ENCODE measurements at places on chromosomes 4 and X.

GRCh38 chr4:132238697-132239096, 910.4 kb upstream of the PCDH10 start:
- no peak overlapping the region for H3K4me3 ChIP-seq
- H3K36me3 ChIP-seq = no peaks in the 10 kb centered on the region
- DNase-seq = no peak
- H3K27ac ChIP-seq = no peak overlapping the region
- no peaks in the 10 kb centered on the region for H3K27me3 ChIP-seq

GRCh38 chrX:78513971-78514738, 145.0 kb downstream of the RTL3 start:
- peak overlapping the region; percentile 69 for H3K27ac ChIP-seq
- H3K4me3 ChIP-seq = no peak overlapping the region
- no peak for DNase-seq
- H3K4me1 ChIP-seq = peaks cover 15% of the 10 kb centered on the region
- H3K27me3 ChIP-seq = no peaks in the 10 kb centered on the region

DNA sequence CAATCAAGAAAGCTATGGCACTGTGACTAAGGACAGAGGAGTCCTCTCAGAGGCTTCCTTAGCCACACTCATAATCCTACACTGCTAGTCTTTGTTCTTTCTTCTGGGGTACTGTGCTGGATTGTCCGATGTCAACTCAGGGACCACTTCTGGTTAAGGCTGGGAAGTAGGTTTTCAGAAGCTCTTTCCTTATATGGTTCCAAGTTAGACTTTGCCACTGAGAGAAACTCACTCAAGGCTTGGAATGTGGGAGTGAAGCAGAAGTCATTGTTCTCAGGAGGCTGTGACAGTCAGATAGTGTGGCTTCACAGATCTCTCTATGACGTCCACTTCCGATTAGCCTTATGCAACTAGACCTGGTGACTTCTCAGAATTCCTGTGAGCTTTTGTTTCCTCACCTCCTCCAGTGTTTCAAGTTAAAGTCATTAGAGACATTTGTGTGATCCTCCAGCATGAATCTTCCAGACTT, 317.3 kb upstream of the F9 start:
- no peak overlapping the region for H3K4me3 ChIP-seq
- DNase-seq = no peak
- no peaks in the 10 kb centered on the region for H3K27me3 ChIP-seq

DNA sequence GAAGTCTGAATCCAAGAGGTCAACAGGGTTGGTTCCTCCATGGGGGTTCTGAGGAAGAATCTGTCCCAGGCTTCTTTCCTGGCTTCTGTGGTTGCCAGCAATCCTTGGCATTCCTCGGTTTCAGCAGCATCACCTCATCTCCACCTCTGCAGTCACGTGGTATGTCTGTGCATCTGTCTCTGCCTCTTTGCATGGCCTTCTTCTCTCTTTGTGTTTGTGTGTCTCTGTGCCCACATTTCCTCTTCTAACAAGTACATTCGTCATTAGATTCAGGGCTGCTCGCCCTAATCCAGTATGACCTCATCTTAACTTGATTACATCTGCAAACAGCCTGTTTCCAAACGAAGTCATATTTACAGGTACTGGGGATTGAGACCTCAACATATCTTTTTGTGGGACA, 114.0 kb downstream of the BCOR start:
- no peak overlapping the region for H3K4me3 ChIP-seq
- H3K27ac ChIP-seq = no peak overlapping the region
- no peak for DNase-seq
- no peaks in the 10 kb centered on the region for H3K36me3 ChIP-seq
- no peaks in the 10 kb centered on the region for H3K4me1 ChIP-seq

DNA sequence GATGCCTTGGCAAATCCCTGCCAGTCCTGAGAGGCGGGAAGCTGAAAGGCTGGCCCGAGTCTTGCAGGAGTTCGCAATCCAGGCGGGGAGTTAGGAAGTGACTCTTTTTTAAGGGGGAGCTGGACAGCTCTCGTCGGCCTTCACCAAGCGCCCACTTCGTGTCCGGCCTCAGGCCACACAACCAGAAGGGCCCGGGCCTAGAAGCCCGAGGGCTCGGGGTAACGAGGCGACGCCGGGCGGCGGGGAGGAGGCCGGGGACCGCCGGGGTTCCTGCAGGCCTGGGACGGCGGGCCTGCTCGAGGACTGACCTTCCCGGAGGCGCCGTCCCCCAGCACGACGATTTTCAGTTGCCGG, 395 bp downstream of the RAB28 start:
- peaks cover 18% of the 10 kb centered on the region for H3K36me3 ChIP-seq
- peaks cover 14% of the 10 kb centered on the region for H3K27me3 ChIP-seq
- peaks cover 25% of the 10 kb centered on the region for H3K4me1 ChIP-seq
- DNase-seq = no peak
- peak overlapping the region; percentile 85 for H3K4me3 ChIP-seq

- no peaks in the 10 kb centered on the region for H3K4me1 ChIP-seq
- peaks cover 7% of the 10 kb centered on the region for H3K27me3 ChIP-seq
- H3K27ac ChIP-seq = no peak overlapping the region
- H3K36me3 ChIP-seq = no peaks in the 10 kb centered on the region
- DNase-seq = no peak
- no peak overlapping the region for H3K4me3 ChIP-seq
Measured at GRCh38 chr4:174225349-174226049, 58.0 kb downstream of the FBXO8 start.

GRCh38 chr4:150789864-150790263, 207.9 kb downstream of the MAB21L2 start:
- H3K4me3 ChIP-seq = no peak overlapping the region
- H3K36me3 ChIP-seq = peaks cover 12% of the 10 kb centered on the region
- DNase-seq = no peak
- H3K4me1 ChIP-seq = peaks cover 1% of the 10 kb centered on the region
- no peak overlapping the region for H3K27ac ChIP-seq

- no peaks in the 10 kb centered on the region for H3K36me3 ChIP-seq
- no peak overlapping the region for H3K27ac ChIP-seq
- H3K27me3 ChIP-seq = no peaks in the 10 kb centered on the region
- H3K4me1 ChIP-seq = no peaks in the 10 kb centered on the region
- no peak for DNase-seq
Measured at GRCh38 chr4:155684892-155685541, 18.4 kb downstream of the GUCY1A1 start.

GRCh38 chr4:118754890-118755289, 69.7 kb downstream of the METTL14 start:
- H3K27me3 ChIP-seq = no peaks in the 10 kb centered on the region
- H3K36me3 ChIP-seq = peaks cover 31% of the 10 kb centered on the region
- H3K4me1 ChIP-seq = no peaks in the 10 kb centered on the region

- H3K4me1 ChIP-seq = peaks cover 64% of the 10 kb centered on the region
- H3K27me3 ChIP-seq = no peaks in the 10 kb centered on the region
- DNase-seq = peak; percentile 44
- peak overlapping the region; percentile 96 for H3K27ac ChIP-seq
- peaks cover 57% of the 10 kb centered on the region for H3K36me3 ChIP-seq
Measured at GRCh38 chr4:1249731-1250526, 999 bp upstream of the CTBP1 start.

DNA sequence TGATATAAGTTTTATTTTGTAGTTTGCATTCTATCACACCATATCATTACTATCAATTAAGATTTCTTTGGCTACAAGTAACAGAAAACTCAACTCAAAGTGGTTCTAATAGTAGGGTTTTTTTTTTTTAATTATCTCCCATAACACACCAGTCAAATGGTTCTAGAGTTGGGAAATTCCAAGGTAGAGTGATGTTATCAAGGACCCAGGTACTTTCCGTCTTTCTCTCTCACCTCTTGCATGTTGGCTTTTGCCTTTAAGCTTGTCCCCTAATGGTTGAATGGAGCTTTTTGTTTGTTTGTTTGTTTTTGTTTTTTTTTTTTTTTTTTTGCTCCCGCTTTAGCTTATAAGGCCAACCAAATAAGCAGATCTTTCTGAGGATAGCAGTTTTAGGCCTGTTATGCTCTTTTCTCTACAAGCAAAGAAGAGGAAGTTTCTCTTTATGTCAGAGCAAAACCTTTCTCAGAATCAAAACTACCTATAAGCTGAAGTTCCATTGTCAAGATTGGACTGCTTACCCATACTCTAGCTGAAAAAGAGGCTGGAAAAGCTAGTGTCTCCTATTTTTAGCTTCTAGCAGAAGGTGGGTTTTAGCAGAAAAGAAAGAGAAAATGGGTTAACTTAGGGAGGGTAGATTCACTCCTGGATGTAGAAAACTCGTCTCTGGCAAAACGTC, 177.5 kb downstream of the EDA start:
- no peaks in the 10 kb centered on the region for H3K4me1 ChIP-seq
- no peak for DNase-seq
- H3K27me3 ChIP-seq = no peaks in the 10 kb centered on the region
- H3K27ac ChIP-seq = no peak overlapping the region
- no peak overlapping the region for H3K4me3 ChIP-seq

DNA sequence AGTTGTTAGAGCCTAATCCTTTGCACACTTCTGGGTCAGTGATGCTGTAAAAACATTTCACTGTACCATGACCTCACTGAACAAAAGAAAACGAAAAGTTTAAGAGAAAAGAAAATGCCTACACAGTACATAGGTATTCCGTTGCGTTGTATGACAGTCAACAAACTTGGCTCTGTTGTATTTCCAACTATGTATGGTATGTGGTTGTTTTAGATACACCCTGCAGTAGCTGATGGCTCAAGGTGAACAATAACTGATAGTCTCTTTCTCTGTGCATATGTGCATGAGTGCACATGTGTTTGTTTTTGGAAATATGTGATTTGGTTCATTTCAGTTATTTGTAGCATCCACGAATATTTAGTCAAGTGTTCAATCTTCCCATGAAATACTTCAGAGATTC, 176.0 kb downstream of the BMPR1B start:
- no peak overlapping the region for H3K4me3 ChIP-seq
- no peak for DNase-seq
- H3K4me1 ChIP-seq = no peaks in the 10 kb centered on the region
- no peaks in the 10 kb centered on the region for H3K27me3 ChIP-seq

DNA sequence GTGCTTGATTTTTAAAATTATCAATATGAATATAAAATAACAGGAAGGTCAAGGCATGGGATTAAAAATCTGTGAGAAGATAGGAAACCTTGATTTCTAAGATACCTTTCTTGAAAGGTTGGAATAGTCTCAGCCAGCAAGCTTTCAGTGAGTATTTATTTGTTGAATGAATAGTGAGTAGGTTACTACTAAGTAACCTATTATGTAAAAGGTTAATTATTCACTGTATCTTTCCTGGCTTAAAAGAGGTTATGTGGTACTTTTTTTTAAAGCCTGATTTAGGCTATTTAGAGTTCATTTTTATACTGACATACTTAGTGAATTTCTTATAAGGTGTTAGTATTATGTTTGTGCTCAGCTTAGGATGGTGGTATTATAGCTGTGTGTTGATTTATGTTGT, 123.5 kb downstream of the PTPN13 start:
- H3K27ac ChIP-seq = no peak overlapping the region
- no peaks in the 10 kb centered on the region for H3K27me3 ChIP-seq
- no peak overlapping the region for H3K4me3 ChIP-seq
- H3K4me1 ChIP-seq = no peaks in the 10 kb centered on the region

DNA sequence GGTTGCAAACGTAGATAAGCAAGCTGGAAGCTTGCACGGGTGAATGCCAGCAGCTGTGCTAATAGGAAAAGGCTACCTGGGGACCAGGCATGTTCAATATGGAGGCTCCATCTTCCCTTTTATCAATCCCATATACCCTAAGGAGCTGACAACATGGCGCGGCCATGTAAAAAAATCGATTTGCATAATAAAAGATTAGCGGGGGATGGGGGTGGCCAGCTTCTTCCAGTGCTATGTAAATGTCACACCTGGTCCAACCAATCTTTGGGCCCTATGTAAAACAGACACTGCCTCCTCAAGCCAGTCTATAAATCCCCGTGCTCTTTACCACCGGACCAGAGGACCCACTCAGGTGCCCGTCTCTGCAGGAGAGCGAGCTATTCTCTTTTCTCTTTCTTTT, 128.2 kb downstream of the GPAT3 start:
- H3K27me3 ChIP-seq = peaks cover 30% of the 10 kb centered on the region
- peaks cover 7% of the 10 kb centered on the region for H3K4me1 ChIP-seq
- no peak for DNase-seq
- no peak overlapping the region for H3K4me3 ChIP-seq
- no peak overlapping the region for H3K27ac ChIP-seq

DNA sequence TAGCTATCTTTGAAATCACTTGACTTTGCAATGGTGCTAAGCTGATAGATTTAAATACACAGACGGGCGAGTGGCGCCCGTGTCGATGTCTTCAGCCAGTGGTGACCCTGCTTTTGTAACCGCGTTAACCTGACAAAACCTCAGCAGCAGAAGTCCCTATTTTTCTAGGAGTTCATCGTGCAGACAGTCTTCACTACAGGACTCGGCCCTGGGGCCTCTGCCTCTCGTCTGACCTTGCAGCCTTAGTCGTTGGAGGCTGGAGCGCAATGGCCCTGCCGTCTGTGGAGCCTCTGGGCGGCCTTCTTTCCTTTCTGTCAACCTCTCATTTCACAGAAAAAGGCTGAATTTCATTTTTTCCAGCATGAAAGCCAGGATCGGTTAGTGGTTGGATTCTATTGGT, 57.9 kb downstream of the CPLX1 start:
- DNase-seq = no peak
- H3K4me3 ChIP-seq = no peak overlapping the region
- no peaks in the 10 kb centered on the region for H3K27me3 ChIP-seq

DNA sequence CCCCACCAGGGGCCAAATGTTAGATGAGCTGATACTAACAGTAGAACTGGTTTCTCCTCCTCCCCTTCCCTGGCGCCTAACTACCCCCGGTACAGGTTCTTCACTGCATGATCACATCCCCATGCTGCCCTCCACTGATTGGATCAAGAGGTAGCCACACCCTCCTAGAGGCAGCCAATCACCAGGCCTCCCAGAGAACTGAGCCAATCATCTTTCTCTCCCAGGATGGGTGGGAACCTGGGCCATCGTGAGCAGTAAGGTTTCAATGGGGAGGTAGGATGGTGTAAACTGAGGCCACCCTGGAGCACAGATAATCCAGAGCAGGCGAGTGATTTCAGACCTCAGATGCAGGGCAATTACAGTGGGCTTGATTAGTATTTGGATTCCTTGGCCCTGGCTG, 64.2 kb downstream of the PPP2R2C start:
- H3K27ac ChIP-seq = no peak overlapping the region
- DNase-seq = no peak
- H3K4me3 ChIP-seq = no peak overlapping the region
- H3K36me3 ChIP-seq = no peaks in the 10 kb centered on the region
- peaks cover 75% of the 10 kb centered on the region for H3K27me3 ChIP-seq
- peaks cover 2% of the 10 kb centered on the region for H3K4me1 ChIP-seq

GRCh38 chrX:32041181-32041580, 969.3 kb upstream of the FTHL17 start:
- no peaks in the 10 kb centered on the region for H3K27me3 ChIP-seq
- no peak overlapping the region for H3K4me3 ChIP-seq
- H3K36me3 ChIP-seq = no peaks in the 10 kb centered on the region
- no peak overlapping the region for H3K27ac ChIP-seq
- no peaks in the 10 kb centered on the region for H3K4me1 ChIP-seq

GRCh38 chr4:182717788-182718583, 199.2 kb downstream of the DCTD start:
- H3K36me3 ChIP-seq = no peaks in the 10 kb centered on the region
- no peak for DNase-seq

DNA sequence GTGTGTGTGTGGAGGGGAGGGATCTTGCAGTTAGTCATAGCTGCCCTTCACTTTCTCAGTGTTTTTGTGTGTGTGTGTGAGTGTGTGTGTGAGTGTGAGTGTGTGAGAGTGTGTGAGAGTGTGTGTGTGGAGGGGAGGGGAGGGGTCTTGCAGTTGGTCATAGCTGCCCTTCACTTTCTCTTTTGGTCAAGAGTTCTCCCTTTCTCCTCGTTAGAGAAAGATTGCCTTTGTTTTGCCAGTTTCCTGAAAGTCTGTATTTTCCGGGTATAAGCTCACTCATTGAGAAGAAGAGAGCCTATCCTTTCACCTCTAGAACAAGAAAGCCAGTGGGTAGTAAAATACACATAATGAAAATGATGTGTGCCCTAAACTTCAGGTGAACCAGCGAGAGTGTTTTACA, 75.2 kb upstream of the ENPP6 start:
- peaks cover 6% of the 10 kb centered on the region for H3K4me1 ChIP-seq
- H3K36me3 ChIP-seq = no peaks in the 10 kb centered on the region
- no peak overlapping the region for H3K27ac ChIP-seq
- H3K27me3 ChIP-seq = peaks cover 10% of the 10 kb centered on the region

All from effector memory CD8-positive, alpha-beta T cell (primary cell).